ENCODE measurements at places on chromosomes 1 and 21.

- DNase-seq: no peak
Measured at GRCh38 chr1:3924825-3925220, 24.8 kb upstream of the C1orf174 start.

GRCh38 chr1:208243527-208243966, 637 bp downstream of the PLXNA2 start:
- DNase-seq: peak; percentile 4

GRCh38 chr21:25485914-25486313, 121.4 kb downstream of the MRPL39 start:
- no peak for DNase-seq

- DNase-seq: no peak
Measured at GRCh38 chr21:46040707-46041106, 57.2 kb upstream of the COL6A2 start.

- peak; percentile 2 for DNase-seq
Measured at GRCh38 chr21:31872452-31873274, at the start of gene HUNK. TSS of gene HUNK (plus strand) at chr21:31873020. CDS start at chr21:31873675, 655 bp downstream.

DNA sequence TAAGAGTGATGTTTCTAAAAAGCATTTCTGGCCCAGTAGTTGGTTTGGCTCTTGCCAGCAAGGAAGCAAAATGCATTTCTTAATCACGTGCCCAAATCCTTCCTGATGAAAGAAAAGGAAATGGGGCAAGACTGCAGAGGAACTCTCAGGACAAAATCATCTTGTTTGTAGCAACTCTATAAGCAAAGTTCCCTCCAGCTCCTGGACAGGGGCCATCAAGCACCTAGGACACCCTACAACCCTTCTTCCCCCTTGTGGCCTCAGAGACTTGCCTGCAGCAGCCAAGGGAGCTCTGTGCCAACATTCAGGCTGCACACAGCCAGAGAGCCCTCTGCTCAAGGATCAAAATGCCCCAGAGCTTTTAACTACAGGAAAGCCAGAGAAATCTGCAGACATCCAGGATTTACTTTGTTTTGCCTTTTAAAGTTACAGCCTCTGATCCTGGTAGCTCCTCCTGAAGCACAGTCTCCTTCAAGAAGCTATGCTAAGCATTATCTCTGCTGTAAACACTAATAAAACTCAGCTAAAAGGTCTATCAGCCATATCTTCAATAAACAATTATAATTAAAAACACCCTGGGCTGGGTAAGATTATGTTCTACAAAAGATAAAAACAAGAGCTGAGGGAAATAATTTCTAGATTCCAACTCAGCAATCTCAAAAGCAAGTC, 105.0 kb downstream of the KIAA0319L start:
- DNase-seq: no peak

GRCh38 chr21:39184050-39184980, 1.1 kb upstream of the PSMG1 start:
- DNase-seq: no peak
